T-helper 17 cell (primary cell): ENCODE measurements at places on chromosomes 7 and 10.

- DNase-seq: peak; percentile 4
Observed at GRCh38 chr10:132149917-132150316, 36.8 kb upstream of the DPYSL4 start.

DNA sequence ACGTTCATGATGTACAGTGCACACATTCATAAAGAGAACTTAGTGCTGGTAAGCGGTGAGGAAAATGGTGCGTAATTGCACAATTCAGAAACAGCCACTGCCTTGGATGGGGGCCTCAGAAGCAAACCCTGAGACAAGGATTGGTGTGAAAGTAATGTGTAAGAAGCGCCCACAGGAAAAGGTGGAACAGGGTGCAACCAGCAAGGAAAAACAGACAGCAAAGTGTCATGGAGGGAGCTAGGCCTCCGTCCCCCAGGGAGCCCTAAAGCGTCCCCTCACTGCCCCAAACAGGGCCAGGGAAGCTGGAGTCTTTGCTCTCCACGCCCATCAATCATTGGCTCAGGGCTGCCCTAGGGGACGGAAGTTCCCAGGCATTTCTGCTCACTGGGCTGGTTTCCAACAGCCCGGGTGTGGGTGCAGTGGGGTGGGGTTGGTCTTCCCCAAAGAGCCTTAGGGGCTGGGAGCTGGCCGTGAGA lies 9.6 kb upstream of the C10orf105 start:
- no peak for DNase-seq

DNA sequence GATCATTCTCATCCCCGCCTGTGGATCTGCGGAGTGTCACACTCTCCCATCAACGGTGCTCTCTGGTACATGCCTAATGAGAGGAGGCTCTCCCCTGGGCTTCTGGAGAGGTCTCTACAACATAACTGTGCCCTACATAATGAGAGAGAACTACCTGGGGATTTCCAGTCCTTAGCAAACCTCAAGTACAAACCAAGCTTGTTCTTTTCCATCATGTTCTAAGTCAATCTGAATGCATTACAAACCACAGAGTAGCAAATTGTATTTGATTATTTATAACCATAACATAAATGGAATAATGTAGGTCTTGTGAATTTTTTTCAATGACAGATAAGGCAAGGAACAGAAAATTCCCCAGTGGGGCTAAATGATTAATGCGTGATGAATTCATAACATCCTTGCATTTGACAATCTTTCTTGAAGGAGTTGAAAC lies 412.4 kb upstream of the NRP1 start:
- no peak for DNase-seq

GRCh38 chr7:156655983-156656382 lies 15.4 kb downstream of the RNF32 start:
- DNase-seq: no peak

GRCh38 chr7:56491636-56492425 lies 375.6 kb upstream of the NUPR2 start:
- DNase-seq: no peak

DNA sequence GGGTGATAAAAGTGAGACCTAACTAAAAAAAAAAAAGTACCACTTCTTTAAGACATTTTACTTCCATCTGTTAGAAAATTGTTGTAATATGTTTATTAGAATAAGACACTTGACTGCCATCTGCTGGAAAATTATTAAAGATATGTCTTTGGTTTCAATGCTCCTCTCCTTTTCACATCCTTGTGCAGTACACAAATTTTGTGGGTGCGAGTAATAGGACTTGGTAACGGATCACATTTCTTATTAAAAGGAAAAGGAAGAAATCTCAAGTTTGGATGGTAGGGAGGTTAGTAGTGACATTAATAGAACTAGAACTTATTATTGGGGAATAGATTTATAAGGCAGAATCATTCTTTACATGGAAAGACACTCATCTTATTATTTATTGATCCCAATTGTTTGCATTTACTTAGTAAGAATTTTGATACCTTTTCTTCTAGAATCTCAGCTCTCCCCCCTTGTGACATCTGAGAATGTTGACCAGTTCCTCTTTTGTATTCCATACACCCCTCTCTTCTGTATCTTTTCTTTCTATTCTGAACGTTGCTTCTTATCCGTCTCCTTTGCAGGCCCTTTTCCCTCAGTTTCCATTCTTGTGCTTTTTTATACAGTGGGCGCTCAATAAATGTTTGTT lies 43.0 kb upstream of the RPA3 start:
- DNase-seq: no peak

- no peak for DNase-seq
Observed at GRCh38 chr10:104614245-104614831, 26.8 kb upstream of the SORCS3 start.

DNA sequence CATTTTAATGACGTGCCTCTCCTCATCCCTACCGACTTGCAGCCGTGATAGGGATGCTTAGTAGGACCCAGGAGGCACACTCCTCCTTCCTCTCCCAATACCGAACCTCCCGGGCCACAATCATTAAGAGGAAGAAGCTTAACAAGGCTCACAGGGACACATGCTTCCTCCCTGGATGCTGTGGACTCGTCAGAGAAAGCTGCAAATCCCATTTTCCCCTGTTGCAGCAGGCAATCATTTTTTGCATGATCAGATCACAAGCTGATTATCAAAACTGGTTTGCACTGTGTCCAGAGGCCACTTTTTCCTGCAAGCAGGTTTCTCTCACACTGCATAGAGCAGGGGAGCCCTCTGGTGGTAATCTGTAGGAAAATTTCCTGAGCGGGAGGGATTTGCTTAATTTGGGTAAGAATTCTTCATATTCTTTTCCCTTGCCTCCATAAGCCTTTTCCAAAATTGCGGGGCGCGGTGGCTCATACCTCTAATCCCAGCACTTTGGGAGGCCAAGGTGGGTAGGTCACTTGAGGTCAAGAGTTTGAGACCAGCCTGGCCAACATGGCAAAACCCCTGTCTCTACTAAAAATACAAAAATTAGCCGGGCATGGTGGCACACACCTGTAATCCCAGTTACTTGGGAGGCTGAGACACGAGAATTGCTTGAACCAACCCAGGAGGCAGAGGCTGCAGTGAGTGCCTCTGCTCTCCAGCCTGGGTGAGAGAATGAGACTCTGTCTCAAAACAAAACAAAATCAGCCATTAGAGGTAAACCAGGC lies 16.1 kb upstream of the LAMB4 start:
- DNase-seq: peak; percentile 10

DNA sequence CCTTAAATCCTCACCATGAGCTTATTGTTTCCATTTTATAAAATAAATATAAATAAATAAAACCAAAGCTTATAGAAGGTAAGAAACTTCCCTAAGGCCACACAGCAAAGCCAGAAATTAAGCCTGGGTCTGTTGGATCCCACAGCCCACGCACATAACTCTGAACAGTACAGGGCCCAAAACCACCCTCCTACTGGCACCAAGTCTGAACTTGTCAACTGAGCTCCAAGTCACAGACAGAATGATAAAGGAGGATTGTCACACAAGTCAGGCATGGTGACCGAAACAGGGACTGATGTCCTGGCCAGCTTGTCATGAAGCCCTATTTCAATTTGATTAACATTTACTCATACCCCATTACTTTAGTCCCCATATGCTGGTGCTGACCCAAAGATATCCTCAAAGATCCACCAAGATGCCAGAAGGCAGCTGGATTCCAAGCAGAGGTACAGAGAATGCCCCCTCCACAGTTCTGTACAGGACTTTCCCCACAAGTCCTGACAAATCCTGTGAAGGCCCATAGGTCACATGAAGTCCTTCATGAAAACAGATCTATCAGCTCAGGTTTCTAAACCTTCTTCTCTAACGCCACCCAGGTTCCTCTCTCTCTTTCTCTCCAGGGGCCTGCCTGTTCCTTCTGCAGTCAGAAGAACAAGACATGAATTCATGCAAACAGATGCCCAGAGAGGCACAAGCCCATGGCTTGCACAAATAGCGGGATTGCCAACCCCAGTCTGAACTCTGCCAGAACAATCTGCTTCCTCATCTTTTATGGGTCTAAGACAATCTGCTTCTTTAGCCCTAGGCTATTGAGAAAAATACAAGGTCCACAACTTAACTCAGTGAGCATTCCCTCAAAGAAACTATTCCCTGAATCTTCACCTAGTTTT lies 60.9 kb downstream of the GLI3 start:
- DNase-seq: no peak

- DNase-seq: no peak
Observed at GRCh38 chr10:105189463-105189800, 548.3 kb downstream of the SORCS3 start.

GRCh38 chr10:97333351-97333600 lies 1.3 kb downstream of the FRAT2 start:
- DNase-seq: no peak

DNA sequence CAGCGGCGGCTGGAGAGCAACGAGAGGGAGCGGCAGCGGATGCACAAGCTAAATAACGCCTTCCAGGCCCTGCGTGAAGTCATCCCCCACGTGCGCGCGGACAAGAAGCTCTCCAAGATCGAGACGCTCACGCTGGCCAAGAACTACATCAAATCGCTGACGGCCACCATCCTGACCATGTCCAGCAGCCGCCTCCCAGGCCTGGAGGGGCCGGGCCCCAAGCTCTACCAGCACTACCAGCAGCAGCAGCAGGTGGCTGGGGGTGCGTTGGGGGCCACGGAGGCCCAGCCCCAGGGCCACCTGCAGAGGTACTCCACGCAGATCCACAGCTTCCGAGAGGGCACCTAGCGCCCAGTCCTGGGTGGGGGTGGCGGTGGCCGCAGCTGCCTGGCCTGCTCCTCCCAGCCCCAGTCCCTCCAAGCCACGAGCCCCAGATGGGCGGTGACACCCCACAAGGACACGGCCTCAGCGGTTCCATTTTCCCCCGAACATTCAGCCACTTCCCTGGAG lies 1.3 kb downstream of the BHLHA15 start:
- no peak for DNase-seq

DNA sequence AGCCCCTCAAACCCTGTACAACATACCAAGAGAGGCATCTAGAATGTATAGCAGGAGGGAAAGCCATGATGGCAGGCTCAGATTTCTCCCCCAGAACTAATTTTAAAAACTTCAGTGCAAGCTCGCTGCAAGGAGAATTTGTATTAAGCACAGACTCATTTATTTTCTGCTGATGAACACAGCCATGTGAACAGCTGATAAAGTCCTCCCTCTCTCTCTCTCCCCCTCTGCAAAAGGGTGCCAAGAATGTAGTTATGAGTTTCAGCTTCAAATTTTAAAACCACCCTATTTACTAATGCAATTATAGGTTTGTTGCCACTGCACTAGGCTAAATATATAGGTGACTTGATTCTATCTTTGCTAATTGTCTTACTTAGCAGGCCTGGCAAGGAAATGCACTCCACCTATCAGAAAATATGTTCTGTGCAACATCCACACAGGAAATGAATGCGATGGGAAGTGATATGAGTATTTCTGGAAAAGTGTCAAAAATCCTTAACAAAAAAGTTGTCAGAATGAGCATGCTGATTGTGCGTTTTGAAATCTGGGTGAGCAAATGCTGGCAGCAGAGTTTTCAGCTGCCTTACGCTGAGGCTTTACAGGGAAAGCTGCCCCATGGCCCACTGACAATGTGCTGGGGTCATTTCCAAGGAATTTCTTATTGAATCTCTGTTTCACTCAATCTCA lies 43.4 kb upstream of the GHITM start:
- no peak for DNase-seq

- DNase-seq: no peak
Observed at GRCh38 chr10:124374535-124375352, 44.0 kb downstream of the OAT start.

DNA sequence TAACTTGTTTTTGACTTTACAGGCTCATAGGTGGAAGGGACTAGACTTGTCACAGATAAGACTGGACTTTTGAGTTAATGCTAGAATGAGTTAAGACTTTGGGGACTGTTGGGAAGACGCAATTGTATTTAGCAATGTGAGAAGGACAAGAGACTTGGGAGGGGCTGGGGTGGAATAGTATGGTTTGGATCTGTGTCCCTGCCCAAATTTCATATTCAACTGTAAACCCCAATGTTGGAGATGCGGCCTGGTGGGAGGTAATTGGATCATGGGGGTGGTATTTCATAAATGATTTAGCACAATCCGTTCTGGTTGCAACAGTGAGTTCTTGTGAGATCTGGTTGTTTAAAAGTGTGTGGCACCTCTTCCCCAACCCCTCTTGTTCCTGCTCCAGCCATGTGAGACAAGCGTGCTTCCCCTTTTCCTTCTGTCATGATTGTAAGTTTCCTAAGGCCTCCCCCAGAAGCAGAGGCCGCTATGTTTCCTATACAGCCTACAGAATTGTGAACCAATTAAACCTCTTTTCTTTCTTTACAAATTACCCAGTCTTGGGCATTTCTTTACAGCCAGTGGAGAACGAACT lies 22.6 kb downstream of the RNF216 start:
- no peak for DNase-seq

DNA sequence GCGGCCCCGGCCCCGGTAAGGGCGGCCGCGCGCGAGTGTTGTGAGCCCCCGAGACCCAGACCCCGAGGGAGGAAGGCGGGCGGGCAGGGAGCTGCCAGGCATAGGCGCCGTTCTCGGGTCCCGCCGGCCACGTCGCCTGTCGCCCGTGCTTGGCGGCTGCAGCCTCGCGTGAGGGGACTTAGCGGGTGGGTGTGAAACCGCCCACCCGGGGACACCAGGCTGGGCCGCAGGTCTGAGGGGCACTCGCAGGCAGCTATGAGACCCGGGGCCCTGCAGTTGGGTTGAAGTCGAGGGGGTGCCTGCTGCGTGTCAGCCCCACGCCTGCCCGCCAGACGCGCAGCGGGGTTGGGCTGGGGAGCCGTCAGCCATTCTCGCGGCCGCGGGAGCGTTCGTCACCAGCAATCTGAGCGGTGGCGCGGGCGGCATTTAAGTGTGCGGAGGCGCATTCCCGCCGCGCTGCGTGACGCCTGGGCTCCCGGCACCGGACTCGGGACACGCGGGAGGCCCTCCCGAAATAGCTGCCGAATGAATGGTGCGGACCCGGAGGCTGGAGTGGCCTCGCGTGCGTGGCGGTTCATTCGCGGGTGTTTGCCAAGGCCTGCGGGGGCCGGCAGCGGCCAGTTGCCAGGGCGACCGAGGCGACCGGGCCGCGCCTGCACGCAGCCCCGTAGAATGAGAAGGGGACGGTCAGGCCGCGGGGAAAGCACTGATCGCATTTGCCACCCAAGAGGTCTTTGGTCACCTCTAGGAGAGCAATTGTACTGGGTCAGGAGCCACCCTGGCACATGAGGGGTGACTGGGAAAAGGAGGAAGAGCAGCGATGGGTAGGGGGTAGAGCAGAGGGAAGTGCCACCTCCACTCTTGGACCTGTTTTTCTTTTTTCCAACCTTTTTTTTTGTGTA lies 750 bp downstream of the ZNF398 start:
- peak; percentile 64 for DNase-seq
